ENCODE measurements at places on chromosomes 1 and 21. TPM values are rescaled to one million over a fixed set of nuclear protein-coding genes. Genes with fewer than 3 reads are reported as not detected.

The SSR2 gene
- 472 TPM for total RNA-seq

The CACNA1S gene
- total RNA-seq: not detected

The TFF3 gene
- total RNA-seq: not detected

The PAQR6 gene
- total RNA-seq: not detected

The SYT2 gene
- not detected for total RNA-seq

The ZBTB18 gene
- 2.9 TPM for total RNA-seq

The MMEL1 gene
- not detected for total RNA-seq

The IFI16 gene
- 202 TPM for total RNA-seq

The PBX1 gene
- total RNA-seq: 95.6 TPM

The CFAP74 gene
- total RNA-seq: not detected

The CALML6 gene
- 0.36 TPM for total RNA-seq

The C4BPB gene
- total RNA-seq: not detected

Measured in fibroblast of the aortic adventitia (primary cell).